Karpas-422 (cell line): ENCODE measurements at places on chromosomes 3 and 15. TPM values are rescaled to one million over a fixed set of nuclear protein-coding genes. Genes with fewer than 3 reads are reported as not detected.

The SHC4 gene
- total RNA-seq: 0.22 TPM in 1 of 2 replicates, not detected in the other

DNA sequence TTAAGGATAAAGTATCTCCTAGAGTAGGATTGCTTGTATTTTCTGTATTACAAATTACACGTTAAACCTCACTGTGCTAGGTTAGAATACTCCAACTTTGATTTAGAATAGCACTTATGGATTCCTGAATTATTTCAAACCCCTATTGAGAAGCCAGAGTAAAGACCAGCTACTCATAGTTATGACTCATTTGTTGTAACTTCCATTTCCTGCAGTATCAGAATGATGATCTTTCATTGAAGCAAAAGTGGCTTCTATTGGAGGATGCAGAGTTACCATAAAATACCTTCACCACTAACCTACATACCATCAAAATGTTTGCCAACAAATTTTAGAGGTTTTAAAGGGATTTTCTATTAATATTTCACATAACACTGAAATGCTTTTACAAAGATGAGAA is 1322.7 kb upstream of the ALCAM start:
- DNase-seq: no peak

The IGF1R gene
- 0.56 and 5.4 TPM in 2 replicates for total RNA-seq

The SLC51A gene
- total RNA-seq: not detected in 2 replicates

The PRR20G gene
- not detected in 2 replicates for total RNA-seq

DNA sequence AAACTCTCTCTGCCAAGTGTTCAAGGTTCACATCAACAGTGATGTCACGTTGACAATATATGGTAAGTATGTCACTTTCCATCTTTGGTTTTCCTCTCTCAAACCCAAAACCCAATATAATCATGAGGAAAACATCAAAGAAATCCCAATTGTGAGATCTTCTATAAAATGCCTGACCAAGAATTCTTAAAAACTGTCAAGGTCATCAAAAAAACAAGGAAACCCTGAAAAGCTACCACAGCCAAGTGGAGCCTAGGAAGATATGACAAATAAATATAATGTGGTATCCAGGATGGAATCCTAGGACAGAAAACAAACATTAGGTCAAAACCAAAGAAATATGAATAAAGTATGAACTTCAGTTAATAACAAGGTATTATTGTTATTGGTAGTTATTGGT is 85.2 kb upstream of the CCDC39 start:
- DNase-seq: no peak

DNA sequence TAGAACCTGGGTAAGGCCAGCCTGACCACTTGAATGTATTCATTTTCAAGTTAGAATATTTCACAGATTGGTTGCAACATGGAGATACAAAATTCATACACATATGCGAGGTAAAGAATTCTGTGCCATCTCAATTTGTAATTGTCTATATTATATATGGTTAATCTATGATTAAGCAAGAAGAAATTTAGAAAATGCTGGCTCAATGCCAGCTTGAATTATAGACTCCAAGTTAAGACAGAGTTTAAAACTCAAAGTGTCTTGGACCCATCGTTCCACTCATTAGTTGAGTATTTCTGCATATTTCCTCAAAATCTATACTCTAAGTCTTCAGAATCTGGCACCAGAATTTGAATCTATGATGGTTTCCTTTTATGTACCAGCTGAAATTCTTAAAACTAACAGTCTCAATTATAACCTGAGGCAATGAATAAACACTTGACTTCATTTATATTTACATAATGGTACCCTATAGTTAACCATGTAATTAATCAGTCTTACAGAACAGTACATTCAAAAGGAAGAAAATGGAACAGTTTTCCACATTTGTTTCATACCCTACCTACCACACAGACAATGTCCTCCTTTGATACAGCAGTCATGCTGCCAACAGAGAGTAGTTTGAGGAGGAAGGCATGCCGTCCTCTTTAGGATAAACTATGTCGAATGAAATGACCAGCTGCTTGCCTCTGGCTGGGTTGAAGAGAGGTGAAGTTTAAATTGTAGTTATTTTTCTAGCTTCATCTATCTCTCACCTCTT is 95.7 kb downstream of the CD47 start:
- DNase-seq: no peak
